Stimulated activated CD4-positive, alpha-beta T cell treated with anti-CD3 and anti-CD28 coated beads, TNF-alpha, amount 100 ng/mL, for 4 hours (primary cell): ENCODE measurements at places on chromosomes 7 and 10.

DNA sequence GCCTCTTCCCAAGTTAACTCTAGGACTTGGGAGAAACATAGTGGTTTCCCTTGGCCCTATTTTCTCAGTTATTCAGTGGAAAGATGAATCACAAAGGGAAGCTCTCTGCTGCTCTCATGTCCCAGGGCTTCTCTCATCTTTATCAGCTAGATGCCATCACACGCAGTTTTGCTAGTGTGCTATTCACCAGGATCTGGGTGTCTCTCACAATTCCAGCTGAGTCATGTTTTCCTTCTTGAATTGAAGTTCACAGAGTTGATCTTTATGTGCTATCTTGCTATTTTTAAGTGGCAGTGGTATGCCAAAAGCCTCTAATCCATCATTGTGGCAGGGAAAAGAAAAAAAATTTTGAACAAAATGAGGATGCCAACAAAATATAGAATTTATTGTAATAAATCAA lies 101.3 kb downstream of the TWIST1 start:
- DNase-seq, result no peak

DNA sequence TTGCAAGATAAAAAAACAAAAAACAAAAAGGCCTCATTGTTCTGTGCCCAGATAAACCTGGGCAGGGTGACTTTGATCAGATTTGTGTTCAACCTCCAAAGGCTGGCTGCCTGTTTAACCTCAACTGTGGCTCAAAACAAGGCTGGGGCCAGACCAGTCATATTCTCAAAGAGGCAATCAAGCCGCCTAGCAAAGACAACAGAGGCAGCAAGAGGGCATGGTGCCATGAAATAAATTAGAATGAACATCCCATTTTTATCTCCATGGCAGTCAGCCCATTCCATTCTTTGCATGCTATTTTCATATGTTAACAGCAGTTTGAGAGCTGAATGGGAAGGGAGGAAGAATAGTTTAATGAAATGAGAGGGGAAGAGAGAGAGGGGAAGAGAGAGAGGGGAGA lies 1150.3 kb downstream of the TYW1 start:
- no peak for DNase-seq

DNA sequence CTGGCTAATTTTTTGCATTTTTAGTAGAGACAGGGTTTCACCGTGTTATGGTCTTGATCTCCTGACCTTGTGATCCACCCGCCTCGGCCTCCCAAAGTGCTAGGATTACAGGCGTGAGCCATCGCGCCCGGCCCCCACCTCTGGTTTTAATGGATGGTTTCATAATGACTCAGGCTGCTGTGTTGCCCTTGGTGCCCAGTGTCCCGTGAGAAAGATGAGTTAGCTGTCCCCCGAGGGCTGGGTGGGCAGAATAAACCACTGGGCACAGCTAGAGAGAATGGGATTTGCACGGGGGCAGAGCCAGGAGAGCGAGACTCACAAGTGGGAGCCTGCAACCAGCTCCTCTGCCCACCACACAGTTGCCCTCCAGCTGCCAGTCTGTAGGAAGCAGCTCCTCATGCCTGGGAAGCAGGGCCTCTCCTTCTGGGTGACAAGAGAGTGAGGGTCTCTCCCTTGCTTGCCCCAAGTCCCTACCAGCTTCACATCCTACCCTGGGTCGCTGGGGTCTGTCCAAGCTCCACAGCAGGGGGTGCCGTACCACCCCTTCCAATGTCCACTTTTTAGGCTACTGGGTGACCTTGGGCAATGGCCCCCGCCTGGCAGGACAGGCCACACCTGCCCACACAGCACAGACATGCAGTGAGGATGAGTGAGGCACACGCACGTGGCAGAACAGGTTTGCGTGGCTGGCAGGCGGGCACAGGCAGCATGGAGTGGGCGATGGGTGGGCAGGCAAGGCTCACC lies 16.1 kb upstream of the NDST2 start:
- no peak for DNase-seq

- DNase-seq, result no peak
Observed at GRCh38 chr7:107108793-107109371, 59.9 kb upstream of the HBP1 start.

DNA sequence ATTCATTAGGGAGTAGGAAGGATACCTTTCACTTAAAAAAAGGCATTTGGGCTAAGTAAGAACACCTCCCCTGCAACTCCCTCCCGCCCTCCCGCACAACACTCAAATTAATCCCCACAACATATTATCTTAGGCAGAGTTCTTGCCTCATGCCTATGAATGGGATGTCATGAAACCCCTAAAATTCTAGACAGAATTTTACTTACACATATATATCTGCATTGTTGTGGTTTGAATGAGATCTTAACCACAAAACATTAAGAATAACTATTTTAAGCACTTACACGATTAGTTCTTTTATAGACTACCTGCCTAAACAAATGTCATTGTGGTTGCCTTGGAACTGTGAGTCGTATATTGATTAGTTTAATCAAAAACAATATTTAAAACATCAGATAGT lies 4.5 kb upstream of the ITGB1 start:
- no peak for DNase-seq

DNA sequence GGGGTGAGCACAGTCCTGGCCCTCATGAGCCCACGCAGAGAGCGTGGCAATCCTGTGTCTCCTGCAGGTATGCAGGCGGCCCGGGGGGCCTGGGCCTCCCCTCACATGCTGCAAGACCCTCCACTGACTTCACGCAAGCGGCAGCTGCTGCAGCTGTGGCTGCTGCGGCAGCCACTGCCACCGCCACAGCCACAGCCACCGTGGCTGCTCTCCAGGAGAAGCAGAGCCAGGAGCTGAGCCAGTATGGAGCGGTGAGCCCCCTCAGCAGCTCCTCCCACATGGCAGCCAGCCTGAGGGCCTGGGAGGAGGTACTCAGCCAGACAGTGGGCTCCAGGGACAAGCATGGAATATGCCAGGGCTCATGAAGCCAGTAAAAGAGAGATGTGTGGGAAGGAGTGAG lies 8.7 kb downstream of the ZMIZ2 start:
- DNase-seq, result no peak

- no peak for DNase-seq
Observed at GRCh38 chr10:88953662-88954061, 1.1 kb upstream of the ACTA2 start.

DNA sequence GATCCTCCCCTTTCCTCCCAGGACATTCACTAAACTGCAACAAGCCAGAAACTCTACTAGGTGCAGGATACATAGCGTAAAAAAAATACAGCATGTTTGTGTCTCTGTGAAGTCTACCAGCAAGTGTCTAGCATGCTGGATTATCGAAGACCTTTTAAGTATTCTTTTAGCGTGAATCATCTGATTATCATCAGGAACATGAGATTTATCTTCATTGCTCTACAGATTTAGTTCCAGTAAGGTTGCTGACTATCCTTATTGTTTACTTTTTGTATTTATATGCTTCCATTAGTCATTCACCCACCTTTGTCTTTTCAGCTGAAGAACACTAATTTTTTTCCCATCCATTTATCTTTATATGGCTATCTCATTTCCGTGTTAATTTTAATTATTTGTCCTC lies 62.8 kb downstream of the PDZD8 start:
- no peak for DNase-seq

DNA sequence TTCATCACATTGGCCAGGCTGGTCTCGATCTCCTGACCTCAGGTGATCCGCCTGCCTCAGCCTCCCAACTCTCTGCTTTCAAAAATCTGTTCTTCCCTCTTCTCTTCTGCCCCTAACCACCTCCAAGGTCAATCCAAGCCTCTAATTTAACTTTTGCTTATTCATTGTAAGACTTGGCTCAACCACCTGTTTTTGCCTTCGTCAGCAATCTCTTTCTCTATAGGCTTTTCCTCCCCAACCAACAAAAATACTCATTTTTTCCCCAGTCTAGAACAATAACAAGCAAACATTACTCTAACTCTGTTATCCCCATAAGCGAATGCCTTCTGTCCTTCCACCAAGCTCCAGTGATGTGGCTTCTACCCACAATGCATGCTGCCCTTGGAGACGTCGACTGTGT lies 89.8 kb upstream of the NMT2 start:
- DNase-seq, result no peak

DNA sequence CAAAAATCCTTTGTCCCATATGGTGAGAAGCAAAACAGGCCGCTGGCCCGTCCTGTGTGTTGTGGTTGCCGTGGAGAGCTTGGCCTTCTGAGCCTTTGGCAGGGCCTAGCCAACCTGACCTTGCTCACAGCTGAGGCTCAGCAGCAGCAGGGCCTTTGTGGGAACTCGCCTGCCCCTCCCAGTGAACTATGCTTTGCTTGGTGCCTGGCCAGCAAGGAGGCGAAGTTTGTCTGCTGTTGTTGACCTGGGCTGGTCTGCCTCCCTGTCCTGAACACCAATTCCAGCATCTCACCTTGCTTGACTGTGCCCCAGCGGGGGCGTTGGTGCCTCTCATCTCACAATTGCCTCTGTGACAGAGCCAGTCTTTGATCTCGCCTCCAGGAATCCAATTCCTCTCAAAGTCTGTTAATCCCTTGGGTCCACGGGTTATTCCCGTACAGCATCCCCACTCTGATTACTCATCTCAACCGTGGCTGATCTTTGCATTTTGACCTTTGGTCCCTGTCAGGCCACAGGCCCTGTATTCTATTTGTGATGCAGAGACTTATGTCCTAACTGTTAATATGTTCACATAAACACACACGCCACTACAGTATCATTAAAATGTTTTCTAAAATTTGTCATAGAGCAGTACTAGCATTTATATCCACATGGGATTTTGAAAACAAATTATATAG lies 22.6 kb downstream of the EPDR1 start:
- no peak for DNase-seq

GRCh38 chr7:155198901-155199845 lies 98.5 kb upstream of the INSIG1 start:
- DNase-seq, result peak; percentile 34

DNA sequence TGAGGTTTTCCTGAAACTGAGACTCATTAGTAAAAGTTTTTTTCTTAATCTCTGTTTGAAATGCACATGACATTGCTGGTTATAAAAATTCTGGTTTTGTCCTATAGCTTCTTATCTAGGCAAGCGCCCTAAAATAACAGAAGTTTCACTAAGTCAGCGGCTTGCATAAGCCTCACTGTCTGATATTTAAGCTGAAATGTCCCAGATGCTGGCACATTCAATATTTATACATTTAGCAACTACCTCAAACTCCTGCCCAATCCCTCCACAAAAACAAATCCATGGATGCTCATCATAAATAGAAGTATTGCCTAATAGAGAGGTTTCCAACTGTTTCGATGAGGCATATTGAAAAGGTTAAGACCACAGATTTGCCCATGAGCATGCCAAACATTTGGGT lies 83.1 kb upstream of the EGR2 start:
- DNase-seq, result no peak

GRCh38 chr7:74452748-74453321 lies 871 bp upstream of the GTF2IRD1 start:
- no peak for DNase-seq

DNA sequence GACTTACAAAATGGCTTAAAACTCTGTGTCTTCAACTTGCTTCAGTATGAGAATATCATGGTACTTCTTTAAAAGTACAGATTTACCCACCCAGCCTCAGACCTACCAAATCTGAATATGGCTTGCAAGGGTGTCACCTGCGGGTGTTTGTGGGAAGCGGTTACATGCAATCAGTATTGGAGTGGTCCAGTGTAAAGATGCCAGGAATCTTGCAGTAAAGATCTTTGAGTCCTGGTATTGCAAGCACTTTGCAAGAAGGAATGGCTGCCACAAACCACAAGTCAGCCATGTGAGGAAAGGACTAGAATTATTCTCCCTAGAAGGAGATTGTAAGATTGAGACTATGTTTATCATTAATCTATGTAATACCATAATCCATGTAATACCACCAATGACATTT lies 115.1 kb downstream of the PON1 start:
- no peak for DNase-seq

DNA sequence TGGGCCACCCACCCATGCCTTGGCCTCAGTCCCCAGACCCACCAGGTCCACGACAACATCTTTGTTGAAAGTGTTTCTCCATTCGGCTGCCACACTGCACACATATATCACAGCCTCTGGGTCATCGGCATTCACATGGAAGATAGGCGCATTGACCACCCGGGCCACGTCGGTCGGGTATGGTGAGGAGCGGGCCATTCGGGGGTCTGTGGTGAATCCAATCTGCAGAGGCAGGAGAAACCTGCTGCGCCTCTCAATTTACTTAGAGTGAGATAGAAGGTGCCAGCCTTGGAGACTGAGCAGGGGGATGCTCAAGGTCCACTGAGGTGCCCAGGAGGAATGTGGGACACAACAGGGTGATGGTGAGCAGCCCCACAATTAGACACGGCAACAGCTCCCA lies 16.4 kb downstream of the OGDHL start:
- no peak for DNase-seq

DNA sequence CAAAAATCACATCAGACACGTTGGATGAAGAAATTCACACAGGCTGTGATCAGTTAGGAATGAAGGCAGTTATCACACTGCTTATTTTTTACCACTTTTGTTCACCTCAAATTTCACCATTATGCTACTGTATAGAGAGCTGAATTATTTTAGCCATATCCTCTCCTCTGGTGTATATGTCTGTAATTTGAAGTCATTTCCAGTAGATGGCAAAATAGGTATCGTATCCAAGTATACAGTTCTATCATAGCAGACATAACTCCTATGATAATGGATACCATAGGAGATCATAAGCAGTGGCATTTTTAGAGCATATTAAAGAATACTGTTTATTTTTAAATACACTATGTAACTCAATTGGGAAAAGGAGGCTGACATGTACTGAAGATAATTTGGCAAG lies 909.7 kb downstream of the DNAJB9 start:
- DNase-seq, result no peak

- peak; percentile 31 for DNase-seq
Observed at GRCh38 chr7:149662591-149663095, 110.7 kb downstream of the ZNF467 start.

DNA sequence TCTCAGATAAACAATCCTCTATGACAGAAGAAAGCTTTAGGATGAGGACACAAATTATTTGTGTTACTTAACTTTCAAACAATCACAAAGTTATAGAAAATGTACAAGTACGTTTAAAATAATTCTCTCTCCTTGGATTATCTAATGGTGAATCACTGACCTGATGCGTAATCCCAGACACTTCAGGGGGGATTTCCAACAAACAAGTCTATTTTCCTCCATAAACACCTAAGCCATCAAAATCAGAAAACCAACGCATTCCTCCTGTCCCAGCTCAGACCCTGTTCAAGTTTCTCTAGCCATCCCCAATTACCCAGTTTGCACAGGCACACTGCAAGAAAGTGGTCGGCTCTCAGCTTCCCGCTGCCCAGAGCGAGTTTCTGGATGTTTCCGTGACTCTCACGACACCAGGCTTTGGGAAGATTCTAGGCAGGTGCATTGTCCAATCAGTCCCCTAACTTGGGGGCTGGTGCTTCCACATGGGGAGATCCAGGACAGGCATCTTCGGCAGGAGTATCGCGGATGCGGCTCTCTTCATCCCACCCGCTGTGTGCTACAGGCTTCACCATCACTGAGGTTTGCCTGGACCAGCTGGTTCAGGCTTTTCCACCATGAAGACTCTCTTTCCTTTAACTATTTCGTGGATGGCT lies 200.0 kb downstream of the ZMYND11 start:
- no peak for DNase-seq

DNA sequence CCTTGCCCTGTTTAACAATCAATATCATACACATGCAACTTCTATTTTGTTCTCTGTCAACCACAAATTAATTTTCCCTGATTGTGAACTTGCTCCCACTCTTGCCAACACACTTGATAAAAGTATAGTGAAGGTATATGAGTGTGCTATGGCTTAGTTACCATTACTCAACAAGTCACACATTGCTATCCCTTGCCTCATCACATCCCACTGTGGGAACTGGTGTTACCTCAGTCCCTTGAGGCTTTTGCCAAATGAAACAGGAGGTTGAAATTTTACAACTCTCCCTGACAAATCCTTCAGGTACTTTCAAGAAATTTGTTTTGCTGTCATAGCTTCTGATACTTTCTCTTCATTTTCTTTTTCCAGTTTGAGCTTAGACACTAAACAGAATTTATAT lies 472.5 kb upstream of the SEMA3D start:
- DNase-seq, result no peak
